ENCODE measurements at places on chromosomes 5 and 9.

DNA sequence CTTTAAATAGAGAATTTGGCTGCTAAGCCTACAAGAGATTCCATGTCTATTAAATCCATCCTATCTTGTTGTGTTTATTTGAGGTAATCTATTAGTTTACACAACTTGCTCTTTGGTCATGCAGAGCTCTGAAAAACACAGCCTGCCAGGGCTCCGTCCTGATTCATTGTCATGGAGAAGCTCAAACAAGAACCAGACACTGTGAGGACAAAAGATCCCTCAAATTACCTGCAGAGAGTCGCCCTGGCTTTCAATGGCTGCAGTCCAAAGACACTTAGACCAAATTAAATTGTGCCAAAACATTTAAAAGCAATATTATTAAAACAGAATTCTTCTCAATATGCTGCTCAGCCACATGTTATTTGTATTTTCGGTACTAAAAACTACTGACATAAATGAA, 60.1 kb downstream of the CDH18 start:
- DNase-seq: no peak

- no peak for DNase-seq
Observed at GRCh38 chr5:128279345-128279744, 195.8 kb downstream of the SLC12A2 start.

DNA sequence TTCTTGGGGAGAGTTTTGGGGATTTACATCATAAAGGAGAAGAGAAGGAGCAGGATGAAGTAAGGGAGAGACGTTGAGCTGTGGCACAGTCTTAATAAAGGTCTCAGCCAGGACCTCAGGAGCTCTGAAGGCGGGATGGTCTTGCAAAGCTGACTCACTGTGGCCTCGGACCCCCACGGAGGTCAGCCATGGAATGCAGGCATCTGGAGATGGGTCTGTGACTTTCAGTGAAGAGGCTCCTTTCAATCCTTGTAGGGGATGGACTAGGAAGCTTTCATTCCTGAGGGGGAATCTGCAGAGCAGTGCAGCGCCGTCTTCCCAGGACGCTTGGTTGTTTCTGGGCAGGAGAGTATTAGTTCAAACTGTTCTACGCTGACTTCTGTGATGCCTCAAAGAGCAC, 65.7 kb upstream of the BASP1 start:
- DNase-seq: no peak

GRCh38 chr9:98219794-98220370, 27.4 kb upstream of the CORO2A start:
- no peak for DNase-seq

DNA sequence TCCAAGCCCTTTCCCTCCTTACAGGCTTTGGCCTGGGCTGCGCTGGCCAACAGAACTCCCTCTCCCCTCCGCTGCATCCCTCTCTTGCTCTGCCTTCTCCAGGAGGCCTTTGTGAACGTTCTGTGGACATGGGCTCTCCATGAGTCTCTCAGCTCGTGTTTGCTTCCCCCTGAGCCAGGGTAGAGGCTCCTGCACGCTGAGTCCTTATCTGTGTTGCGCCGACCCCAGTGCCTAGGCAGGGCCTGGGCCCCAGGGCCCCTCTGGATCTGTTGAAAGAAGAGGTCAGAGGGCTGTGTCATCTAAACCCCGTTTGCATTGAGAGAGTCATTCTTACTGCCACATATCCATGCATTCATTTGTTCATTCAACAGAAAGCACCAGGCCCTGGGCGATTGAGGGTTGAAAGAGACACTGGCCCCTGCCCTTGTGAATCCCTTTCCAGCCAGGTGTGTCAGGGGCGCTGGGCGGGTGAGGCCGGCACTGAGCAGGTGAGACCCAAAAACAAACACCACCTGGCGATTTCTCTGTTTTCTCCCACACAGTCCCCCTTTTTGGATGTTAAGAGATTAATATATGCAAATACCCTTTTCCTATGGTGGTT, 111.2 kb upstream of the IER5L start:
- DNase-seq: no peak

GRCh38 chr5:103111468-103111867, 8.5 kb downstream of the GIN1 start:
- no peak for DNase-seq
